ENCODE measurements at places on chromosomes 16 and 17.

- DNase-seq, result no peak
Observed at GRCh38 chr17:33126086-33126485, 134.4 kb downstream of the SPACA3 start.

DNA sequence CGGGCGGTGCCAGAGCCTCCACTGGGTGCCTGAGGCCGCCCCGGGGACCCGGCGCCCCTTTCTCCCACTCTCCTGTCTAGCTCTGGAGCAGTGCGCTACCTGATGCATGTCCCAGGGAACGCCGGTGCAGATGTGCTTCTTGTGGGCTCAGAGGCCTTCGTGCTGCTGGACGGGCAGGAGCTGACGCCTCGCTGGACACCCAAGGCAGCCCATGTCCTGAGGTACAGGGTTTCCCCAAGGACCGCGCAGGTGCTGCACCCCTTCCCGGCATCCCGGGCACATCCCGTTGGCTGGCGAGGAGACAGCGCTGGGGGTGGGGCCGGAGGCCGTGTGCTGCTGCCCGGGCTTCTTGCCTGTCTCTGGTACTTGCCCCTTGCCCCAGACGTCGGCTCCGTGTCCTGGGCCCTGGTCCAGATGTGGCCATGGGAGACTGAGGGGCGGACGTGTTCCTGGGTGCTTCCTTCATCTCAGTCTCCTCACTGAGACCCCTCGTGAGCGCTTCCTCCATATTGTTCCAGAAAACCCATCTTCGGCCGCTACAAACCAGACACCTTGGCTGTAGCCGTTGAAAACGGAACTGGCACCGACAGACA, 12.5 kb downstream of the RGS11 start:
- DNase-seq, result no peak

- no peak for DNase-seq
Observed at GRCh38 chr16:2517954-2518605, 2.1 kb upstream of the AMDHD2 start.

- no peak for DNase-seq
Observed at GRCh38 chr16:6104428-6104827, 1006.8 kb upstream of the EEF2KMT start.

DNA sequence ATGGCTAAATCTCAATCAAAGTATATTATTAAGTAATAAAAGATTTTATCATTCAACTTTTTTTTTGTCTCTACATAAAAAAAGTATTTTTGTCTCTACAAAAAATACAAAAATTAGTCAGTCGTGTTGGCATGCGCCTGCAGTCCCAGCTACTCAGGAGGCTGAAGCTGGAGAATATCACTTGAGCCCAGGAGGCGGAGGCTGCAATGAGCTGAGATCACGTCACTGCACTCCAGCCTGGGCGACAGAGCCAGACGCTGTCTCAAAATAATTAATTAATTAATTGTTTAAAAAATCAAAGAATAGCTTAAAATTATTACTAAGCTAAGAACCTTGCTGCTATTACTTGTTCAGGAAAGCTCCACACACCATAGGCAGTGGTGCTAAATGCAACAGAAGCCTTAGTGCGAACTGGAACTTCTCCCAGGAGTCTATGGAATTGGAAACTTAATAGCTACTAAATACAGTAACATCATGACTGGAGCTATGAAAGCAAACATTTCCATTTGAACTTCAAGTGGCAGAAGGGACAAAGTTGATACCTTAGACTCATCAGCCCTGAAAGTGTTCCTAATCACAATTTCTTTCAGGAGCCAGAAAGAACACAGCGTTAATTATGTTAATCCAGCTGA, 22.6 kb downstream of the ADCY9 start:
- DNase-seq, result no peak

DNA sequence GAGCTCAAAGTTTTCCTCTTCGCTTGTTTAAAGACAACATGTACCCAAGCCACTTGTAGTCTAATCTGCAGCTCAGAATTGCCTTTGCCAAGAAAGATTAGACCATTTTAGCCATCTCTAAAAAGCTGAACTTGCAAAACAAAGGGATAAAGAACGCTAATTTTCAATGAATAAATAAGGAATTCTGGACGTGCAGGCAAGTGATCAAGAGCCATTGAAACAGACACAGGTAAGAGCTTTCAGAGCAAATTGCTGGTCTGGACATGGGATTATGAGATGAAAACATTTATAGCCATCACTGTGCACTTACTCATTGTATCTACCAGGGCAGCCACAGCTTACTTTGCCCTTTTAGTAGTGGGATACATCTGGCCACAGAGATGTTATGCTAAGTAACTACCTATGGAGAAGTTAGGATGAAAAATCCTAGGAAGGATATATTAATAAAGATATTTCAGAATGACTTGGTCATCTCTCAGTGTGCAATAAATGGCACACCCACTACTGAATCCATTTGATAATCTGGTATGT, 44.4 kb downstream of the RND2 start:
- no peak for DNase-seq

DNA sequence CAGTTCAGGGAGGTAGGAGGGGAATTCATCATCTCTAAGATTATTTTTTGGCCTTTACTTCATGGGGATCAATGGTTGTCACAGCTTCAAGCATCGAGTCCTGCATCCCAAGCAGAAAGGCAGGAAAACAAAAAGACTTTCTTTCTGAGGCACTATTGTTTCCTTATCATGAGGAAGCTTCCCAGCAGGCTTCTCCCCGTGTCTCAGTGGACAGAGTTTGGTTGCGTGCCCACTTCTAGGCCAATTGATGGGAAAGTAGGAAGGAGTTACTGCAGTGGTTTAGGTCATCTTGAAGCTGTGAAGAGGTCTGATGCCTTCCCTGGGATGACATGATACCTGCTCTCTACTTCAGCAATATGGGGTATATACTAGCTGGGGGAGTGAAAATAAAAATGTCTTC, 175.3 kb upstream of the CDH13 start:
- DNase-seq, result no peak

GRCh38 chr17:59027750-59028149, 78.9 kb downstream of the TRIM37 start:
- no peak for DNase-seq
